ENCODE measurements at places on chromosomes 4 and X.

DNA sequence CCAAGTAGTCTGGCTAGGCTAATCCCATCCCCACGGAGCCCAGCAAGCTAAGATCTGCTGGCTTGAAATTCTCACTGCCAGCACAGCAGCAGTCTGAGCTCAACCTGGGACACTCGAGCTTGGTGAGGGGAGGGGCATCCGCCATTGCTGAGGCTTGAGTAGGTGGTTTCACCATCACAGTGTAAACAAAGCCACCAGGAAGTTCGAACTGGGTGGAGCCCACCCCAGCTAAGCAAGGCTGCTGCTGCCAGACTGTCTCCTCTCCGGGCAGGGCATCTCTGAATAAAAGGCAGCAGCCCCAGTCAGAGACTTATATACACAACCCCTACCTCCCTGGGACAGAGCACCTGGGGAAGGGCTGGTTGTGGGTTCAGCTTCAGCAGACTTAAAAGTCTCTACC, 639.6 kb downstream of the IQCM start:
- DNase-seq: no peak

GRCh38 chr4:138591808-138592207, 349.7 kb upstream of the SLC7A11 start:
- DNase-seq: no peak

- DNase-seq: no peak
These were observed 42.4 kb upstream of the IL21 start for GRCh38 chr4:122663291-122663690.

DNA sequence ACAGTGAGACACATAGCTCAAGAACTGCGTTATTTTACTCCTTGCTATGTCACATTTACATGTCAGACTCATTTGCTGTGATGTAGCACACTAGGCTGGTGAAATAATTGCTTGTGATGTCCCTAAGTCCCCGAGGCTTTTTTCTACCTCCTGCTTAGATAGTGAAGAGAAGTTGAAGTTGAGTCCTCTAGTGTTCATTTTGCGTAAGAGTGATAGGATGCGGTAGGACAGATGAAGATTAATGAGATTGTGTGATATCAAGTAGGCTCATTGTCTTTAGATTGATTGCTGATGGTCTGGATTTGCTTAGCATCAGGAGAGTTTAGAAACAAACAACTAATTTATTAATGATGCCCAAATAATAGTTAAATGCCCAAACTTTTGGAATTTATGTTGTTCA, 173.6 kb upstream of the NUDT6 start:
- no peak for DNase-seq

- DNase-seq: no peak
These were observed 3.8 kb upstream of the C4orf50 start for GRCh38 chr4:6021831-6022606.

DNA sequence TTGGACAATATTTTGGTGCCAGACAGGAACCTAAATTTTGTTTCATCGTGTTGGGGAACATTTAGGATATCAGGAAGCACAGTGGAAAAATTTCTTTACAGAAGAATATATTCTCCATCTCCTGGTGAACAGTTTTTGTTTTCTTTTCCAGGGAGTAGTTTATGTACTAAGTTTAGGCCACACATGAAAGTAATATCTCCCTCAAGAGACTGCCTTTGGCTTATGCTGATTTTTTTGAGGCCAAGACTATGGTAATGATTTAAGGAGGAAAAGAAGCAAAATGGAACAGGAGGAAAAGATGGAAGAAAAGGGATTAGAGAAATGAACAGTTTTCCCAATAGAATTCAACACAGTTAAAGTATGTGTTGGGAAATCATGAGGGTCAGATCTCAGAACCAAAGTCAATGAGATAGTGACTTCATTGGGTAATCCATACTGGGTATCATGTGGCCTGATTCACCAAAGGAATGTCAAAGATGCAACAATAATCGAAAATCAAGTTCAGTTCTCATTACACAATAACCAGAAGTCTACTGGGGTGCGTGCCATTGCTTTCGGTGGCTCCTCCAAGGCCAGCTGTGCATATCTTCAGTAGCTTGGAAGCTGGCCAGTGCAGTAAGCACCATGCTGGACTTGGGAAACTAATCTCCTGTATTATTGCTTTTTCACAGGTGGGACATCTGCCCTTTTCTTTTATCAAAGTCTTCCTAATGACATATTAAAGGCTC, 234.8 kb downstream of the COL25A1 start:
- DNase-seq: no peak

- DNase-seq: no peak
These were observed 854.6 kb downstream of the TRIML1 start for GRCh38 chr4:188993871-188994270.

GRCh38 chrX:133337250-133337649, 78.0 kb downstream of the GPC4 start:
- no peak for DNase-seq

GRCh38 chr4:7964459-7964858, 24.8 kb upstream of the AFAP1 start:
- no peak for DNase-seq

DNA sequence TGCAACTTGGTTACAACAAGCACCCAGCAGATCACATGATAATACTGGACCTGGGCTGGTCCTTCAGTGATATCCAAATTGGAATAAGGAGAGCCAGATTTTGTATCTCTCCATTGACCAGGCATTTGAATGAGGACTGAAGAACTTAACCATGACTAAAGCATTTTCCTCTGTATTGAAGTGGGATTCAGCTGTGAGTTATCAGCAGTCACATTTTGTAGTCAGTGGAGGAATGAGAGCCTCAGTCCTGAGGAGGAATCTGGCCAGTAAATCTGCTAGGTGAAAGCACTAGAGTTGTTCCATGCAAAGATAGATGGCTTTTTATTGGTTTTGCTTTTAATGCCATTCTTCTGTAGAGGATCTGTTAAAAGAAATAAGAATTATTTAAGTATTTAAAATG, 1506.0 kb downstream of the PCDH7 start:
- no peak for DNase-seq

GRCh38 chrX:23304881-23305280, 29.8 kb upstream of the PTCHD1 start:
- DNase-seq: no peak

DNA sequence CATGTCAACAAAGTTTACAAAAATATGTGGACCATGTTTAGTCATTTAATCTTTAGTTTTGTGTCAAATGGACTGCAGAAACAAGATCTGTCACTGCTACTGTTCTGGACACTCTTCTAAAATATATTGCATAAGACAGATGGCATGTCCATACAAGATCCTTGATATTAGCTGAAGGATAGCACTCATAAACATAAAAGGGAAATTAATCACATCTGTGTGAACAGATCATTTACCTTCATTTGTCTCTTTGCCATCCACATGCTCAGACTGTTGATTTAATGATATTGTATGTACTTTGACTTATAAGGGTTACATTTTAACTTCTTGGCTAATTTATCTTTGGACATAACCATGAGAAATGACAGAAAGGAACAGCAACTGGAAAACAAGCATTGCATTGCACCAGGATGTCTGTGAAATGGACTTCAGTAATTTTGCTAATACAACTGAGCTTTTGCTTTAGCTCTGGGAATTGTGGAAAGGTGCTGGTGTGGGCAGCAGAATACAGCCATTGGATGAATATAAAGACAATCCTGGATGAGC, at the start of gene UGT2B7:
Gene UGT2B7 (plus strand): TSS at position 364 of the 546 bp plus-strand sequence. CDS start 47 bp downstream, at position 411.
- DNase-seq: no peak

DNA sequence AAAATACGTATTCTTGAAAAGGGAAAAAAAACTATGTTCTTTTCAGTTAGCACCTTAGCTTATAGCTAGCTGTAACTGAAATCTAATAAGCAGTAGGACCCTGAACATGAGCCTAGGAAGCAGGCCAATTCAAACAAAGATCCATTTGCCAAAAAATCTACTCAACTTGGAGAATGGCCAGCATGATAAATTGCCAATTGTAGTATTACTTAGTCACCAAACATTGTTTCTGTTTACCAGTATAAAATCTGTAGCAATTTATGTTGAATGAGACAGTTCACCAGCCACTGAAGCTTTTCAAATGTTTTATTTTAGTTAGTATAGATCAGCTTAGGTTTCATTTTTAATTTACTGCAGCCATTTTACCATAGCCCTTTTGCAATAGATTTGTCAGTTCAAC, 323.6 kb upstream of the DIPK2B start:
- DNase-seq: no peak

GRCh38 chr4:119025420-119025819, 110.2 kb upstream of the MYOZ2 start:
- DNase-seq: peak; percentile 75

DNA sequence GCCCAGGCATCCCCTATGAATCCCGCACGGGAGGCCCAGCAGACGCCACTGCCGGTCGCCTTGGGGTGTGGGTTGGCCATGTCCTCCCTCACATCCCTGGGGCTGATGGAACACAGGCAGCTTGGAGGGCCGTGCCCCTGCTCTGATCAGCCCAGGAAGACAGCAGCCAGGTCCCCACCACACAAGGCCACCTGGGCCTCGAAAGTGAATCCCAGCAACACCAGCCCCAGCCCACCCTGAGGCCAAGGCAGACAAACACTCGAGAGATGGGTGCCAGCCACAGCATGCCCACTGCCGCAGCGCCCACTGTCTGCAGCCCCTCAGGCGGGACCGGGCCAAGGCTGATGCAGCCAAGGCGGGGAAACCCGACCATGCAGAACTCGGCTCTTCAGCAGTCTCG, 85.5 kb downstream of the HMX1 start:
- DNase-seq: no peak

- no peak for DNase-seq
These were observed 39.5 kb downstream of the NEIL3 start for GRCh38 chr4:177349191-177349590.

DNA sequence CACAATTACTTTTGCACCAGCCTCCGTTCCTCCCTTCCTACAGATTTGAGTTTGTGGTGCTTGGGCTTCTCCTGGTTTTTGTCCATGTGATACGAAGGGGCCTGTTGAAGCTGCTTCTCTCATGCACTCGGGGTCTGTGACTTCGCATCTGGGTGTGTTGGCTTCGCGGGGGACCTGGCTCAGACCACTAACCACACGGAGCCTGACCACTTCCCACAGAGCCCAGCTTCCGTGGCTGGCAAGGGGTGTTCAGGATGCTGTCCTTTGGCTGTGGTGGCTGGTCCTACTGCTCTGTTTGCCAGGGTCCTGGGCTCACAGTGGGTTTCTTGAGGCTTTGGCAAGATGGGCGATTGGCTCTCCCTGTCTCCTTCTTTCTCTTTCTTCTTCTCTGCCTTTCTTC, 19.8 kb upstream of the XG start:
- no peak for DNase-seq

- DNase-seq: no peak
These were observed 41.8 kb upstream of the PACRGL start for GRCh38 chr4:20658456-20658855.

GRCh38 chrX:39556056-39556455, 541.7 kb downstream of the BCOR start:
- DNase-seq: no peak

- DNase-seq: no peak
These were observed 44.0 kb downstream of the ATP8A1 start for GRCh38 chr4:42612898-42613297.

- no peak for DNase-seq
These were observed 75.7 kb downstream of the ASB9 start for GRCh38 chrX:15194146-15194545.

GRCh38 chrX:20954014-20954413, 420.2 kb upstream of the CNKSR2 start:
- DNase-seq: no peak

GRCh38 chr4:89829470-89830138, 7.4 kb downstream of the SNCA start:
- DNase-seq: no peak

GRCh38 chr4:172521680-172522079, 646.9 kb upstream of the GALNT7 start:
- no peak for DNase-seq

- no peak for DNase-seq
These were observed 84.2 kb upstream of the KCTD8 start for GRCh38 chr4:44532851-44533250.

DNA sequence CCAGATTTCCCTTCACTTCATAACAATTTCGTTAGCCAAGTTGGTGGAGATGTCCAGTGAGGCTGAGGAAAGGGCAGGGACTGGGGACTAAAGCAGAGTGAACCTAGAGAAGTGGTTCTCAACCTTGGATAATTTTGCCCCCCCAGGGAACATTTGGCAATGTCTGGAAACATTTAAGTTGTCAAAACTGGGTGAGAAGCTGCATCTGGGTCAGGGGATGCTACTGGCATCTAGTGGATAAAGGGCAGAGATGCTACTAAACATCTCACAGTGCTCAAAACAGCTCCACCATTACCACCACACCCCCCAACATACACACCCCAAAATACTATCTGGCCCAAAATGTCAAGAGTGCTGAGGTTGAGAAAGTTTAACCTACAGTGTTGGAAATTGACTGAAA, 32.0 kb upstream of the FGF16 start:
- DNase-seq: no peak

GRCh38 chr4:164800786-164801185, 46.9 kb downstream of the SMIM31 start:
- DNase-seq: no peak

DNA sequence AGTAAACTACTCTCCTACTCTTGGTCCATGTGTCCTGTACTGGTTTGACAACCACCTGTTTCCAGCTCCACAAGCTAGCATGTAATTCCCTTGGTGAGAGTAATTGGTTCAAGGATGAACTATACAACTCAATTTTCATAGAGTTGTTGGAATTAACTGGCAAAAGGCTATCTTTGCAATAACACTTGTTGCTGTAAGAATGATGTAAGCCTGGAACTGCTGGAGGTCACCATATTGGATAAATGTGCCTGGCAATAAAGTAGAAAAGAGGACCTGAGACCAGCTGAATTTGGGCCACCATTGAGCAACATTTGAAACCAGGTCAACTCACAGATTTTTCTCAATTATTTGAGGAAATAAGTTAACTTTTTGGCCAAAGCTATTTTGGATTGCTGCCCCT, 175.5 kb downstream of the CAMK2D start:
- DNase-seq: no peak

DNA sequence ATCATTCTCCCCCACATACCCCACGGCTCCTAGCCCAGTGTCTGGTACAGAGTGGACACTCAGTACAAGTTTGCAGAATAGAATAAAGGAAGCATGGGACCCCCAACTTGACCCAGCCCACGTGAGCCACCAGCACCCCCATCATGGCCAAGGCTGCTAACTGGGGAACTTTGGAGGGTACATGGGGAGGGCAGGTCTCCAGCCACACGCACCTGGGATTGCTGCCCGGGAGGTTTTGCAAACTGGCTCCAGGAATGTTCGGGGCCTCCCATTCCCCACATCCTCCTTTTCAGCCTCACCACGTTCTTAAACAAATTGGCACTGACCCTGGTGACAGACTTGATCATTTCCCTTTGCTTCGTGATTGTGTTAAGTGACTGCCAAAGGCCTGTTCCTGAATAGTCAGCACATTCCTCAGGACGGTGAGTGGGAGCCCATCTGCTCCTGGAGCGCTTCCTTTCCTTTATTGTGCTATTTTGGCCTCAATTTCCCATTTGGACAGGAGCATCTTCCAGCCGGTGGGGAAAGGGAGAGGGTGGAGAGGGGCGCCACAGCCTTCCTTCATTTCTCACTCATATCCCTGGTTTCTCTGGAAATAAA, 18.7 kb upstream of the XPNPEP2 start:
- no peak for DNase-seq

DNA sequence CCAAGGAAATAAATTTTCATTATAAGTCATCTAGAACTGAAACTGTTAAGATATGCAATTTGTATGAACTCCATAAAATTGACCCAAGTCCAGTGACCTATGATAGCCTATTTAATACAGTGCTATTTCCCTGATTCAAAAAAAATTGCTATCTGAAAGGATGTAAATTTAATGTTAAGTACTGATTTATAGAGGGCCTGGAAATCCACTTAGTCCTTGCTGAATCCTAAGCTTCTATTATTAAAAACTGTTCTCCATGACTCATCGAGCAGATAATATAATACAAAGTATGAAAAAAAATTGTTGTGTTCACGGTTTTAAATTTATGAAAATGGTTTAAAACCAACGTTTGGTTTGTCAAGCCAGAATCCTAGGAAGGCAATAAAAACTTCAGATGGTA, 704.8 kb upstream of the AADAT start:
- no peak for DNase-seq

All from omental fat pad (tissue), 4 donors.